NCI-H1048 (cell line): ENCODE measurements at places on chromosomes 12 and 14.

DNA sequence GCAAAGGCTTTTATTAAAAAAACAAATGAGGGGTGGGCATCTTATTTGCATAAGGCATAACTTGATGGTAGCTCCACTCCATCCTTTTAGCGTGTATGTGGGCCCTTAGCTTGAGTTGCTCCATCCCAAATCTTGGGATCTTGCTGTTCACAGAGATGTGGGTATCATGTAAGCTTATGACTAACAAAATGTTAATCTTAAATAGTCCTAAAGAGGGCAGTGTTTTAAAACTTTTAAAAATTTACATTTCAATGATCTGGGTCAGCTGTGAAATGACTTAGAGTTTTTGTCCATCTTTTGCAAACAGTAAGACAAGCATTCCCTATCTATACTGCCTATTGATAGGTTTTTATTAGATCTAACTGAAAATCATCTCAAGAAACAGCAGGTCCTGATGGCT, 86.0 kb downstream of the SLCO1A2 start:
- DNase-seq, result no peak

DNA sequence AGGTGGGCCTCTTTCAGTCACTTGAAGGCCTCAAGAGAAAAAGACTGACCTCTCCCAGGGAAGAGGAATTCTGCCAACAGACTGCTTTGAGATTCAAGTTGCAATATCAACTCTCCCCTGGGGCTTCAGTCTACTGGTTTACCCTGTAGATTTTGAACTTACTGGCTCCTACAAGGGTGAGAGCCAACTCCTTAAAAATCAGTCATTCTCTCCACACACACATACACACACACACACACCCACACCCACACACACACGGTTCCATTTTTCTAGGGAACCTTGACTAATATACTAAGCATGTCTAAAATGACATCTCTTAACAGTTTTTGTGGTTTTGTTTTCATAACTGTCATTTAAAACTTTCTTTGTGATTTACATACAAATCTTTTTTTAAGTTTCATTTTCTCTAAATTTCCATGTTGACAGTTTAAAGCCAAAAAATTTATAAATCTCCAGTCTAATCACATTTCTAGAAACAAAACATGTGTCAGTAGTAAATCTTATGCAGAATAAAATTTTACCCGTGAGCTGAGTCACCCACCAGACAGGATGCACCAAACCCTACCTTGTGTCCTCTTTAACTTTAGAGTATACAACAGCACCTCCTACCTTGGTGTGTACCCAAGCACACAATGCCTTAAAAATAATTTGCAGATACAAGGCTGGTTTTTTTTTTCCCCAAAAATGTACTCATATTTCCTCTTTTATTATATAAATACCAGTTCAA, 394.6 kb downstream of the AEBP2 start:
- DNase-seq, result no peak

- no peak for DNase-seq
These were observed 20.8 kb downstream of the CKAP4 start for GRCh38 chr12:106226884-106227640.

DNA sequence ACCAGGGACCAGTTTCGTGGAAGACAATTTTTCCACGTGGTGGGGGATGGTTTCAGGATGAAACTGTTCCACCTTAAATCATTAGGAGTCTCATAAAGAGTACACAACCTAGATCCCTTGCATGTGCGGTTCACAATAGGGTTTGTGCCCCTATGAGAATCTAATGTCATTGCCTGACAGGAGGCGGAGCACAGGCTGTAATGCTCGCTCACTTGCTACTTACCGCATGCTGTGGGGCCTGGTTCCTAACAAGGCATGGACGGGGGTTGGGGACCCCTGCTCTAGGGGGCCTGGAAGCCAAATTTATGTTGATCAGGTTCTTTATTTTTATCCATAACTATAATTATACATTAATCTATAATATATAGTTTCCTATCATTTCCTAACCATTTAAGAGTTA, 315.3 kb downstream of the MED13L start:
- no peak for DNase-seq

DNA sequence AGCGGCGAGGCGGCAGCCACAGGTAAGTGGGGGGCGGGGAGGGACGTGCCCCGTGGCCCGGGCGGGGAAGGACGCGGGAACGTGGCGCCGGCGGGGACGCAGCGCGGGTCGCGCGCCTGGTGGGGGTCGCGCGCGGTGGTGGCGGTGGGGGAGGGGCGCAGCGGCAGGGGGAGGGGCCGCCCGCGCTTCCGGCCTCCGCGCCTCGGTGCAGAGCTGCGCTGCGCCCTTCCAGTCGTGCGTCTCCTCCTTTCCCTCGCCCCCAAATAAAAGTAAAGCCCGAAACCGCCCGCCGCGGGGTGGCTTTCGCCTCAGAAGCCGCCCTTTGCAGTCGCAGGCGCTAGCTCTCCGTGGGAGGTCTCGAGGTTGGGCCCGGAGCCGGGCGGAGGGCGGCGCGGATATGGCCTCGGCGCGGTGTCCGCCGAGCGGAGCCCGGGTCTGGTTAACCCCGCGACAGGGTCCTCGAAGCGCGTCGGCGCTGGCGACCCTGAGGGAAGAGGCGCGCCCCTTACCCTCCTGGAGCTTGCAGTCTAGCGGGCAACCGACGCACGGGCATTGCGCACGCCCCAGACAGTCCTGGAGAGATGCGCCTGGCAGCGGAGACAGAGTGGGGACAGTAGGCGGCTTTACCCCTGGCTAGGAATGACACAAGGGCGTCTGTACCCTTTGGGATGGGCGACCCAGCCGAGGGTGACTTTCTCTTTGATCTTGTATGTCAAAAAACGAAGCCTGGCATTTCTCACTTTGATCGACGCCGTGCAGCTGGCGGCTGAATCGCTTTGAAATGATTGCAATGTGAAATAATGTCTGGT, 589 bp downstream of the ATF1 start:
- DNase-seq, result no peak

DNA sequence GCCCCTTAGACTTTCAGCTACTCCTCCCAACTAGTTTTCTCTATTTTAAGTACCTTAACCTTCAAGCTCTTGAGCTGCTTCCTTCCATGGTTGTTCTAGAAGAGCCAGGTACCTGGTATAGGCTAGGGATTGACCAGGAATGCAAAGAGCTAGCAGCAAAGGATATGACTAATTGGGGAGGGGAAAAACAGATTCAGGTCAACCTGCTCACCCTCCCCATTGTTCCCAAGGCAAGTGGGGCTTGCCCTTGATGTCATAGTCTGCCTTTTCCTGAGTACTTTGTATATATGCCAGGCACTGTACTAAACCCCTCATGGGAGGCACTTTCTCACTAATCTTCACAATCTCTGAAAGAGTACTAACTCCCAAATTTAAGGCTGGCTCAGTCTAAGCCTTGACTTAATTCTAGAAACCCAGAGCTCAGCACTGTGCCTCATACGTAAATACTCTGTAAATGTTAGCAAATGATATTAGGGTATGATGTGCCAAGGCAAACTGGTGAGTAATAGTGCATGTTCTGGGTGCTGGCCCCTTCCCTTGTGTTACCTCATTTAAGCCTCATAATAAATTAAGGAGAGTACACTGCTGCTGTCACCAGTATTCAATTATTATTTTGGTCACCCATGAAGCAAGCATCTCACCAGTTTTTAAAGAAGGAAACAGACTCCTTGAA, 42.2 kb downstream of the SUDS3 start:
- DNase-seq, result no peak

DNA sequence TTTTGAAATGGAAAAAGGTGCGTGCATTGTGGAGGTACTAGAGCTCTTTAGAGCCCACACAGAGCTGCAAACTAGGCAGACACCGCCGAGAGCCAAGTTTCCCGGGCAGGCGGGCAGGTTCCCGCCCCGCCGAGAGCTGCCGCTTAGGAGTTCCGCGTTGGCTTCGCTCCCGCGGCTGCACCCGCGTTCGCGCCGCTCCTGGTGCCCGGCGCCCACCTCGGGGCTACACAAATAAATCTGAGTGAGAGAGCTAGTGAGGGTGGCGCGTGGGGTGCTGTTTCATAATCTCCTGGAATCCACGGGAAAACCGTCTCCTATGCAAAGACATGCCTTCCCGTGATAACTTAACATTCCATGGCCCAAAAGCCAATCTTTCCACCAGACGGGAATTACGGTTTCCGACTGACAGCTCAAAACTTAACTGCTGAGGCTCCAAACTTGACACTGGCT, 645 bp downstream of the KITLG start:
- DNase-seq, result no peak

DNA sequence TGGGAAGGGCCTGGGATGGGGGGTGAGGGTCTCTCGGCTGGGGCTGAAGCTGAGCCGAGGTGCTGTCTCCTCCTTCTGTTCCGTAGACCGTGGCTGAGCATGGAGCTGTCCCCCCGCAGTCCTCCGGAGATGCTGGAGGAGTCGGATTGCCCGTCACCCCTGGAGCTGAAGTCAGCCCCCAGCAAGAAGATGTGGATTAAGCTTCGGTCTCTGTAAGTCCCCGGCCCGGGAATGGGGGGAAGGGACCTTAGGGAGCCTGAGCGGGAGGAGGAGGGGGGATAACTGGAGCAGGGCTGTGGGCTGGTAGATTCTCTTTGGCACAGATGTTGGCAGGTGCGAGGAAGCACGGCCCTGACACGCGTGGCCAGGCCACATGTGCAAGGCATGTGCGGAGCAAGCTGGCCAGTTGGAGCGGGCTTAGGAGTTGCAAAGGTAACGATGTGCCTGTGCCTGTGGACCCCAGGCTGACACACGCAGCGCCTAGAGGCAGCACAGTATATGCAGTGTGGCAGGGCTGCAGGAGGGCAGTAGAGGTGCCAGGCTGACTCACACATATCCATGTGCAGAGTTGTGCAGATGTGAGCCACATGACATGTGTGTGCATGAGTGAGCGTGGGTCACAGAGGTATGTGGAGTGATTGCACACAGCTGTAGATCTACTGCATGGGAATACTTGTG, 512 bp downstream of the PDE1B start:
- DNase-seq, result no peak

GRCh38 chr12:2498964-2499500, 295.7 kb upstream of the FKBP4 start:
- DNase-seq, result no peak

DNA sequence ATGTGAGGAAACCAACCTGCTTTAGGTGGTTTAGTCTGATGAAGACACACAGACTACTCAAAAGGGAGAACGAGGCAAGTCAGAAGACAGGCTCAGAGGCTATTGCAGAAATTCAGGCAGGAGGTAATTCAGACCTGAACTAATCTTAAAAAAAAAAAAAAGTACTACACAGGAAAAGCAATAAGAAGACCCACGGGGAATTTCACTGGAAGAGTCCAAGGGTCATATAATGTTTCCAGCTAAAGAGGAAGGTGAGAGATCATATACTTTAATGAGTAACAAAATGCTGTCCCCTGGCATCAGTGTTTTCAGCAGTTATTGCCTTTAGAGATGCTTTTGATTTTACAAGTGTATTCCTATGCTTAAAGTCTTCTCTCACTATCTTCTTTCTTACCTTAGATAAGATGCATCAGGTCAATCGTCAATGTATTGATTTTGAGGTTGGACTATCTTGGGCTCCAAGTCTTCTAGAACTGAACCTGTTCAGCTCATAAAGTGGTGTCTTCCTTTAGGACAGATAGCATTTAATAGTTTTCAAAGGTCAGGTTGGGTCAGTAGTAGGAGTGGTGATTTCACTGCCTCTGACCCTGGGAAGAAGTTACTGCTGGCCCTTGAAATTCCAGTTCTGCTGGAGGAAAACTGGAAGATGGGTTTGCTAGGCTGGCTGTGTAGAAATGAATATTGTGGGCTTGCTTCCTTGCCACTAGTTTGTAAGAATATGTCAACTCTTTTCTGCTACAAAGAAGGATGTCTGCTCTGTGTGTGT, 60.0 kb downstream of the FAR2 start:
- DNase-seq, result no peak

DNA sequence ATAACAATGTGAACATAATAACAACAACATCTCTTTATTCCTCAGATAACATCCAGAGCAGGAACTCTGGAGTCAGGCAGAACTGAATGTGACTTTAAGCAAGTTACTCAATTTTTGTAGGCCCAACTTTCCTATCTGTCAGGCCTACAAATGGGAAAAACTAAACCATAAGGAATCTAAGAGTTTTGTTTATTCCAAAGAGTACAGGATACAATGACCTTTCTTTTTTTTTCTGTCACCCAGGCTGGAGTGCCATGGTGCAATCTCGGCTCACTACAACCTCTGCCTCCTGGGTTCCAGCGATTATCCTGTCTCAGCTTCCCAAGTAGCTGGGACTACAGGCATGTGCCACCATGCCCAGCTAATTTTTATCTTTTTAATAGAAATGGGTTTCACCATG, 9.4 kb downstream of the LPCAT3 start:
- DNase-seq, result no peak

GRCh38 chr12:94718114-94718513, 67.8 kb upstream of the TMCC3 start:
- DNase-seq, result no peak

DNA sequence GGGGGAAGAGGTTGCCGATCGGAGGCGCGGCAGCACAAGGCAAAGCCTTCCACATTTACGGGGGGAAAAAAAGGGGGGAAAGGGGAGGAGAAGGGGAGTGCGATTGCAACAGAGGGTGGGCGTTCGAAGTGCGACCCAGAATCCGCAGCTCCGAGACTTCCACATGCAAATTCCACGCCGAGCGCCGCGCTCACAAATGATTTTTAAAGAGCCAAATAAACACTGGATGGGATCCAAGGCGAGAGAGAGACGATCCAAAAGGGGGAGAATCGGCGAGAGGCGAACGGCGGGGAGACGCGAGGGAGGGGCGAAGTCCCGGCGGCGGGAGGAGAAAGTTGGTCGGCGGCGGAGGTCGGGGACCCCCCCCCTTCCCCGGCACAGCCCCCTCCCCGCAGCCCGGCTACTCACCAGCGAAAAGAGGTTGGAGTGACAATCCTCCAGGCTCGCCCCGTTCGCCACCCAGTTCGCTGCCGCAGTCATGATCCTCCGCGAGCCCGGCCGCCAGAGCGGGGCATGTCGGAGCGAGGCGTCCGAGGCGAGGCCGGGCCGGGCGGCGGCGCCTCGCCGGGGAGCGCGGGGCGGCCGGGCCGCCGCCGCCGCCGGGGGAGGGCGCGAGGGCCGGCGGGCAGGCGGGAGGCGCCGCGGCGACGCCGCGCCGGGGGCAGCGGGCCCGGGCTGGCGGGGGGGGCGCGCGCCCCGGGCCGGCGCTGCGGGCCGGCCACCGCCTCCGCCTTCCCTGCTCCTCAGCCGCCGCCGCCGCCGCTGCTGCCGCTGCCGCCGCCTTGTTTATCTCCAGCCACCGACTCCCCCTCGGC, 634 bp downstream of the MED13L start:
- no peak for DNase-seq

- DNase-seq, result no peak
These were observed 16.7 kb downstream of the TBC1D30 start for GRCh38 chr12:64840949-64841717.

DNA sequence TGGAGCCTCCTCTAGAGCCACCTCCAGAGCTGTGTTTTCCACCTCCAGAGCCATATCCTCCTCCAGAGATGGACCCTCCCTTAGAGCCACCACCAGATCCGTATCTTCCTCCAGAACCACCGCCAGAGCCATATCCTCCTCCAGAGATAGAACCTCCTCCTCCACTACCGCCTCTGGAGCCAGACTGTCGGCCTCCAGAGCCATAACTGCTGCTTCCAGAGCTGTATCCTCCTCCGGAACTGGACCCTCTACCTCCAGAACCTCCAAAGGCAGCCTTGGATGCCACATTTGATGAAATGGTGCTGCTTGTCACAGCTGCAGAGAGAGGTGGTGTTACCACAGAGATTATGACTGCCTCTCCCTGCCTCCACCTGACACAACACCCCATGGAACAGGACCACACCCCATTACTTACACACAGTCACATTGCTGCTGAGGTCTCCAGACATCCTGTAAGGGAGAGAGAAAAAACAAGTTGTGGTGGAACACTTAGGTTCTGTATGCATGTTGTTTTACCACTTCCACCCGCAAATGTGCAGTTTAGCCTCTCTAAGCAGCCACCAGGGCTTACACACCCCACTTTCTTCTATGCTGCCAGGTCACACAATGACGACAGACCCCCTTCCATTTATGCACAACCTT, 6.8 kb downstream of the KRT2 start:
- no peak for DNase-seq
